ENCODE measurements at places on chromosomes 3 and 15.

DNA sequence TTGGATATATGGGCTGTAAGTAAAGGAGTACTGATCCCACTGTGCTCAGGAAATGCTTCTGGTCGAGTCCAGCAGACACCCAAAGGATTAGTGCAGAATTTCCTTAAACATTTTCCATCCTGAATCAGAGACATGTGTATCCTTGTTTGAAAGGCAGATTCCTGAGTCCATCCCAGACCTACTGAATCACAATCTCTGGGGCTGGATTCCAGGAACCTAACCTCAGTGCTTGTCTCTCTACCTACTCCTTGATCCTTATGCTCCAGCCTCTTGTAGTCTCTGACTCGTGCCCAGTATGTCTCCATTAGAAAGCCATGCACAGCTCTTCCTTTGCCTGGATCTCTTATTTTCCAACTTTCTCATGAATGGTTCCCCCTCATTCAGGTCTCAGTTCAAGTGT is 585.8 kb downstream of the NLGN1 start:
- no peak for DNase-seq

DNA sequence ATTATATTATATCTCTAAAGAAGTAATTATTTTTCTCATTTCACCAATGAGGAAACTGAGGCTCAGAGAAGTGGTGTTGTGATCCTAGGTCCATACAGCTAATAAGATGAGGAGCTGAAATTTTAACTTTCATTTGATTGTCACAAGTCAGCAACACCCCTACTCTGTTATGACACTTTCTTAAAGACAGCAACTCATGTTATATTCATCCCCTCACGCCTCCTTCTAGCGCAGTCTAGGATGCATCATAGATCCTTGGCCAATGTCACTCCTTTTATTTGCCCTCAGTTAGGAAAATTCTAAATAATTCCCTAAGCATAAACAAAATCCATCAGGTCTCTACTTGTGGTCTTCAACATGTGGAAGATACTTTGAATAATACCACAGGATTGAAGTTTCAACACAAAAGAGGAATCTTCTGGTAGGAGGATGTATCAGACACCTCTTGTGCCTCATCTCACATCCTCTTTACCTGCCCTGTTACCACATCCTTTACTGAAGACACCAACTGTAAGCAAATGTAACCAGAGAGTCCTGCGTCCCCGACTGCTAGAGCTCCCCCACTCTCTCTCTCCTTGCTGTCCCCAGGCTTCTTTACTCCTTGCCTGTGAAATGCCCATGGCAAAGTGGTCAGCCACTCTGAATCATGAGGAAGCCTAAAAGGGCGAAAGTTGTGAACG is 53.7 kb downstream of the TRIM42 start:
- no peak for DNase-seq

DNA sequence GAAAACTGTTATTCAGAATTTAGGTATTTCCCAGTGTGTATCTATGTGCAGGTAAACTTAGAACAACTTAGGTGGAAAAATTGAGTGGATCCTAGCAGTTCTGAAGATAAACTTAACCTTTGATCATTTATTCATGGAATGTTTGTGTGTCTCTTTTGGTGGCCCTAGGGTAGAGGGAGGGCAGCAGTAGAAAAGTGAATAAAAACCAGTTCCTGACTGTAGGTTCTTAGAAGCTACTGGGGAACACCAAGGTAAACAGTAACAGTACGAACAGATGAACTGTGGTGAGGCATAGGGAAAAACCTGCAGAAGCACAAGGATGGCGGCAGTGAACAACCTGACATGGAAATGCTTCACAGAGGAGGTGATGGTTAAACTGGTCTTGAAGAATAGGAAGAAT is 2.5 kb downstream of the SNRK start:
- DNase-seq = no peak

DNA sequence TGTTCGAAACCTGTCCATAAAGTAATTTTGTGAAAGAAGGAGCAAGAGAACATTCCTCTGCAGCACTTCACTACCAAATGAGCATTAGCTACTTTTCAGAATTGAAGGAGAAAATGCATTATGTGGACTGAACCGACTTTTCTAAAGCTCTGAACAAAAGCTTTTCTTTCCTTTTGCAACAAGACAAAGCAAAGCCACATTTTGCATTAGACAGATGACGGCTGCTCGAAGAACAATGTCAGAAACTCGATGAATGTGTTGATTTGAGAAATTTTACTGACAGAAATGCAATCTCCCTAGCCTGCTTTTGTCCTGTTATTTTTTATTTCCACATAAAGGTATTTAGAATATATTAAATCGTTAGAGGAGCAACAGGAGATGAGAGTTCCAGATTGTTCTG is 44.4 kb downstream of the AGTR1 start:
- no peak for DNase-seq

DNA sequence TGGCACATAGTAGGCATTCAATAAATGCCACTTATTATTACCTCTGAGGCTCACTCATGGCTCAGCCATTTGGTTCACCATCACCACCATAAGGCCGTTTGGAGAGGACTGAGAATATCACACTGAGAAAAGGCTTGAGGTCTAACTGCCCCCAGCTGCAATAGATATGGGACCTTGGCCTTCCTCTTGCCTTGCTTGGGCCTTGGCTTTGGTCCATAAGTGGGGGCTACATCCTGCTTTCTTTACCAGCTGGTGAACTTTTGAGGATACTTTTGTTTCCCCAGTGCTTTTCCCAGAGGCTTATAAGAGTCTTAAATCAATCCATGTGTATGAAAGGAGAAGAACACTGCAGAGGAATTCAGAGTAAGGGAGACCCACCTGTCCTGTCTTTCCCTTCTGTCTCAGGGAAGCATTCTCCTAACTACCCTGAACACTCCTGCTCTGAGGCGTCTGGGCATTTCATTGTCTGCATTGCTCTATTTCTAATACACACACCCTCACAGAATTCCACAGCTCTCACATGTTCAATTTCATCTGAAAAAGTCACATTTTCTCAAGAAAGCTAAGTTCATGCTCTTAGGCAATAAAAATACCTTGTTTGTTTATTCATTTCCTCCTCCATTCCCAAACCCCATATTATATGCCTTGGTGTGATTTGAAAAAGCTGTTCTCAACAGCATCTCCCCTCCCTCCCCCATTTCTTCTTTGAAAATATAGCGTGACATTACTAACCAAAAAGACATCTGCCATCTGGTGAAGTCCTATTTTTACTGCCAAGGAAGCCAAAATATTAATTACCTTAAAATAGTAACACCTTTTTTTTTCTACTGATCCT is 22.5 kb upstream of the KCNMB2 start:
- no peak for DNase-seq

- DNase-seq = no peak
Observed at GRCh38 chr3:161415506-161416231, 44.4 kb upstream of the SPTSSB start.

- DNase-seq = no peak
Observed at GRCh38 chr3:94071713-94072284, 8.9 kb downstream of the NSUN3 start.

DNA sequence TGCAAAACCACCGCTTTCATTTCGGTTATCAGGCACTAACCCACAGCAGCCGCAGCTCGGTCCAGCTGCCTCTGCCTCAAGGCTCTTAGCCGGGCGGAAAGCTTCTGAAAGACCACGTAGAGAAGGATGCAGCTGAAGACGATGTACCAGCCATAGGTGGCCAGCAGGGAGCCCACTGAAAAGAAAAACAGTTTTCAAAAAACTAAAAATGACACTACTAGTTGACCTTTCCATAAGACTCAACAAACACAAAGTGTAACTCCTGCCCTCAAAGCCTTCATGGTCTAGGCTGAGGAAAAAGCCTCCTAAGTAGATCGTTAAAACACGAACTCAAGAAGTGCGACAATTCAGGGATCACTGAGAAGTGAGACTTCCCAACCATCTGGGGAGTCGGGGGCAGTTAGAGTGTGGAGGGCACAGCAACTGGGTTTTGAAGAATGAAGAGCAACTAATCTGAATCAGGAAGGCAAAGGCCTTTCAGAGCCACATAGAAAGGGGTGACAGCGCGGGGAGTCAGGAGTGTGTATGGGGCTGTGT is 716 bp downstream of the SELENOS start:
- DNase-seq = peak; percentile 22

GRCh38 chr15:93771196-93772030 is 459.9 kb upstream of the MCTP2 start:
- DNase-seq = no peak

GRCh38 chr3:114650808-114651207 is 357.0 kb downstream of the TIGIT start:
- DNase-seq = no peak

DNA sequence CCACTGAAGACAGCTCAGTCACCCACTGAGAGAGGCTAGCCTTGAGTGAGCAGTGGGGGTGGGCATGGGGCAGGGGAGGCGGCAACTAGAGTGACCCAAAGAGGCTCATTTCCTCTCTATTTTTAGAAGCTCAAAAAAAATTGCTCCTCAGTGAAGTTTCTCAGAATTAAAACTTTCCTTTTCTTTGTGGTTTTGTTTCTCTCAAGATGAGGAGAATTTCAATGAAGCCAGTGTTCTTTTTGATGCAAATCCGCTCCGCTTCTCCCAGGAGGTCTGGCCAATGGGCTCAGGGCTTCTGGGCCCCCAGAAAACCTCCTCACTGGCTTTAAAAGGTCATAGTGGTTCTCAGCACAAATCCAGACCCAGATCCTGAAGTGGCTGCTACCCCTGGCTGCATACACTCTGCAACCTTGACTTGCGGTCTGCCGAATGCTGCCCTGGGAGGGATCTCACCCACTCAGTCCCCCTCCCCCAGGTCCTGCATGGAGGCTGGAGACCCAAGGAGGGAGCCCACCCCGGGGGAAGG is at the start of gene ACSBG1:
ACSBG1 (minus strand) TSS at position 51 of the 526 bp plus-strand sequence. CDS start 64 bp downstream, outside the sequence.
- no peak for DNase-seq

- no peak for DNase-seq
Observed at GRCh38 chr3:173732237-173732636, 334.7 kb downstream of the NLGN1 start.
